ENCODE measurements at places on chromosomes 1 and 21.

DNA sequence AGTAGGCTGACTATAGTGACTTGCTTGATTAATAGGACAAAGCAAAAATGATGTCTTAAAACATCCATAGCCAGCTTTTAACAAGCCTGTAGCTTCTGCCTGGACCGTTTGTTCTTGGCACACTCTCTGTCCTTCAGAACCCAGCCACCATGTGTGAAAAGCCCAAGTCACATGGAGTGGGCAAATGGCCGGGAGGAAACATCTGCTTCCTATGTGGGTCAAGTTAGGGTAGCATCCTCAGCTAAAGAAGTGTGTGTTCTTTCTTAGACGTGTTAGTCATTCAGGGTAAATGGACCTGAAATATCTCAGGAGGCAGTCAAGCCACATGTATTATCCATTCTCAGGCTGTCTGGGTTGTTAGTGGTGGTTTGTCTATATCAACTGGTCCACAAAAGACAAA lies 23.4 kb downstream of the RD3 start:
- DNase-seq = no peak

- DNase-seq = no peak
Measured at GRCh38 chr1:236348071-236348470, 46.0 kb upstream of the EDARADD start.

GRCh38 chr1:155174324-155175280 lies 953 bp downstream of the TRIM46 start:
- DNase-seq = peak; percentile 85

DNA sequence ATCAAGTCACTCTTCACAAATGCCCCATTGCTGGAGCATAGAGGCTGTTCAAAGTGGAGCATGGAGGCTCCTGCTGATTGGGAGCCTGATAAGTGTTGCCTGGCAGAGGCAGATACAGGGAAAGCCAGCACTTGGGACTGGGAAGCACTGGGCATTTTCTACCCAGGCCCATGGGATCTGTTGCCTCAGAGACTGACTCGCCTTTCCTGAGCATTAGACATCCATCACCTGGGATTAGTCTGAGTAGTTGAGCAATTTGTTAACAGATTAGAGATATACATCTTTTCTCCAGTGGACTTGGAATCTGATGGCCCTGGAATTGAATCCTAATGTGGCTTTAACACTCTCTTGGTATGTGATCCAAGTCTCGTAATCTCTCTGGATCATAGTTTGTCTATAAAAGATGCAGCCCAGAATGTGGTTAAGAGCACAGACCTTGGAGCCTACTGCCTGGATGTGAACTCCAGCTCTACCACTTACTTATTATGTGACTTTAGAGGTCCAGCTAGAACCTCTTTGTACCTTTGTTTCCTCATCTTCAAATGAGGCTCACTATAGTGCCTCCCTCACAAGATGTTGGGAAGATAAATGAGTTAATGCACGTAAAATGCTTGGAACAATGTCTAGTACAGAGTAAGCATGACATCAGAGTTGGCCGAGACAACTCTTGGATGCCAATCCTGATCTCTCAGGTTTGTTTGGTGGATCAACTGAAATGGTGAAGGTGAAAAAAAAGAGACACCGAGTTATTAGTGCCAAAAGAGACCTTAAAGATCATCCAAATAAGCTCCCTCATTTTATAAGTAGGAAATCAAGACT lies 38.3 kb upstream of the NRDC start:
- no peak for DNase-seq

- no peak for DNase-seq
Measured at GRCh38 chr1:195948123-195948895, 659.9 kb downstream of the KCNT2 start.

- DNase-seq = no peak
Measured at GRCh38 chr1:13817906-13818305, 117.9 kb downstream of the PRDM2 start.

- peak; percentile 59 for DNase-seq
Measured at GRCh38 chr1:58874757-58875755, 91.2 kb upstream of the JUN start.

DNA sequence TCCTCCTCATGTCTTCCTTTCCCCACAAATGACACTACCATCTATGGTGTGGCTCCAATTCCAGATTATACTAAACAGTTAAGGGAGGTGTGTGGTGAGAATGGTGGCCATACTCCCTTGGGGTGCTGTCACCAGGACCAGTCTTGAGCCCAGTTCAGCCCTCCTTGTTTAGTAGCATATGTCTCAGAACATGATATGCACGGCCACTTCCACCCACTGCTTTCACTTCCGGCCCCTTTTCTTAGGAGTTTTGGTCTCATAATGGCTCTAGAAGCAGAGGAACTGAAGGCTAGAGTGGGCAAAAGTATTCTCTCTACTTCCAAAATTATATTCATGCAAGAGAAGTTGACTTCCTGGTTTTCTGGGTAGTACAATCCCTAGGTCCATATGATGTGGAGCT lies 45.3 kb upstream of the CACNA1E start:
- DNase-seq = no peak

DNA sequence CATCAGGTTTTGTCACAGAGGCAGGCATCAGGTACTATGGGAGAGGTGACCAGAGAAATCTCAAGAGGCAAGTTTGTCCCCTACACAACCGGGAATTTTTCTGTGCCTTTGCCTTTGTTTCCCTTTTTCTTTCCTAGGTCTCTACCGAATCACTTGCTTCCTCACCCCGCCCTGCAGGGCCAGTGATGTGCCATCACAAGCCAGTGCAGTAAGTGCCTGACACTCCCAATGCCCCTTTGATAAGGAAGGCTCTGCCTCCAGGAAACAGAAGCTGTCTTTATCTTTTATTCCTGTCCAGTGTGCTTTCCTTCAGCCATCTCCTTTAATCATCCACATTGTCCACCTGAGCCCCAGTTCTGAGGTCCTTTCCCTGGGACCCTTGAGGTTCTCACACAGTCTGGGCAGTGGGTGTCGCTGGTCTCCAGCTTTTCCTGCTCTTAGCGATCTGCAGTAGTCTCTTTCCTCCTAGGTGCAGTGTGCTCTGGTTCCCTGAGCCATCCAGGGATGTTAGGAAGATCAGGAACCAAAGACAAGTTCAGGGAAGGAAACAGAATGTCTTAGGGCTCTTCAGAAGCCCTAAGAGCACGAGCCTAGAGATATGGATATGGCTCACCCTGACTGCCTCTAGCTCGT lies 36.6 kb downstream of the GJA5 start:
- no peak for DNase-seq

- no peak for DNase-seq
Measured at GRCh38 chr1:178942285-178943198, 71.7 kb upstream of the ANGPTL1 start.

GRCh38 chr1:116938216-116938615 lies 28.5 kb downstream of the PTGFRN start:
- DNase-seq = no peak

GRCh38 chr1:247288341-247288740 lies 32.5 kb downstream of the VN1R5 start:
- no peak for DNase-seq

GRCh38 chr1:173405281-173405680 lies 71.9 kb upstream of the PRDX6 start:
- DNase-seq = no peak

DNA sequence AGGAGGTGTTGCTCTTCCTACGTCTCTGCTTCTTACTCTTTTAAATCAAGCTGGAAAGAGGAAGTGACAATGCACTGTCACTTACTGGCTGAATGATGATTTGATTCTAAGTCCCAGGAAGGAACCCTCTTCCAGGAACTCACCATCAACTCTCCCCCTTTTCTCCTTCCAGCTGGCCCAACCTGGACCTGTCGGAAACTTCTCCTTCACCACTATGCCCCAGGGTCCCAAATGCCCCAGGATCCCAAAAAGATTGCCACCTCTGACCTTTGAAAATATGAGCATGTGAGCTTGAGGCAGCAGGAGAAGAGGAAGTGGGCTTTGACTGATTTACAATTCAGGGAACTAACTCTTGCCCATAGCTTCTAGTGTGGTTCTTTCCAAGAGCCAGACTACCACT lies 5.3 kb upstream of the ADAMTS5 start:
- no peak for DNase-seq

DNA sequence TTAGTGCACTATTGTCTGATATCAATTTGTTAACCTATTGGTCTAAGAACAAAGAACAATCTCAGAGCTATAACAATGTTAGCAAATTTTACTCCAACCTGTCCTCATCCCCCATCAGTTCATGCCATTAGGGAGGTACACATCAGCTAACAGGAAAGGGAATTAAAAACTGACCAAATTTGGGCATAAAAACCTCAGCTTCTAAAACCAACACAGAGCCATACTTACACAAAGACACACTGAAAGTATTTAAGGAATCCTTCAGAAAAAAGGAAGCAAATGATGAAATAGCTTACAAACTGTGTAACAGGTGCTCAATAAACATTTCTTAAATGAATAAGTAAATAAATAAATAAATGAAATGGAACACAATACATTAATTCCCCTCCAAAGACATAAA lies 89.2 kb downstream of the TTLL7 start:
- DNase-seq = no peak

DNA sequence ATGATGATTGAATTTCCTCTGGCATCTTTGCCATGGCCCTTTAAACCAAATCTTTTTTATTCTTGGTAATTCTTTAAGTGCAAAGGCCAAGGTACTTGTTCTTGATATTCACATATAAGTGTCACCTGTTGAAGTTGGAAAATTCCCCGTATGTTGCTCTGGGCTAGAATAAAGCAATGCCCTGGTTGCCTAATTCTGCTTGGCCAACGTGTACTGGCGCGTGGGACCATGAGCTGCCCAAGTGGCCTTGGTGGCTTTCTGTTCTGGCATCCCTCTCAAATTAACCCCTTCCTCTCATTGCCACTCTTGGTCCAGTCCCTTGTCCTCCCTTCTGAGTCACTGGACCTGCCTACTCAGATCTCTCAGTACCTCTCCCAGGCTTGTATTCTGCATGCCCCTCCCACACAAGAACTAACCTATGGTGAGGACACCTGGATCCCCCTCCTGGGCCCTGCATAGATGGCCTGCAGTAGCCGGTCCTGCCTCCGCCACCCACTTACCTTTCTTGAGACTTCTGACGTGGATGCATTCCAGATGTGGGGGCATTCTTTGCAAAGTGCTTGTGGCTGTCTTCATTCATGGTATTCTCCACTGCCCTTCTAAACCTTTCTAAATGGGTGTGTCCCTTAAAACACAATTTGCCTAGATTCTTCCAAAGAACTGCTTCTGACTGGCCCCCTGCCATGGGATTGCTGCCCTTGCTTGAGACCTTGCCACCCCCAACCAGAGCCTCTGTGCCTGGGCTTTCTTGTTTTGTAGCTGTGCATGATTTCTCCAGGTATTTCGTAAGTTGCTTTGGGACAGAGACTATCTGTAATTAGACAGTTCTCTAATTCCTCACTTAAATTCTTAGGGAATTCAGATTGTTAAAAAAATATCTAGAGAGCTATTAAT lies 152.4 kb downstream of the GALNT2 start:
- no peak for DNase-seq

DNA sequence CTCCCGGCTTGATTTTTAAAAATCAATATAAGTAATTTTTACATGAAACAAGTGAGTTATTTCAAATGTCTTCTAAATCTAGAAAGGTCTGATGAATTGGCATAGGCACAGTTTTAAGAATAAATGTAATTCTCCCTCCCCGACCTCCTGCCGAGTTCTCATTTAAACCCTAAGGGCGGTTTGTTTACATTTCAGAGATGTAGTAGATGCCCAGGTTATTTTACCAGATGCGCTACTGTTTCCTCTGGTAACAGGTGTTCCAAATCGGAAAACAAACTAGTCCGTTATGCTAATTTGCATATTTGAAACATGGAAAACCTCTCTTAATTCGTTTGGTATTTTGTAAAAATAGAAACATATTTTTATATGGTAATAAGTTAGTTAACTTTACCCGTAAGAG lies 53.8 kb upstream of the CFAP126 start:
- DNase-seq = no peak

- DNase-seq = no peak
Measured at GRCh38 chr1:44113095-44113609, 5.5 kb upstream of the KLF17 start.

GRCh38 chr1:167412072-167412471 lies 106.3 kb downstream of the CD247 start:
- no peak for DNase-seq

DNA sequence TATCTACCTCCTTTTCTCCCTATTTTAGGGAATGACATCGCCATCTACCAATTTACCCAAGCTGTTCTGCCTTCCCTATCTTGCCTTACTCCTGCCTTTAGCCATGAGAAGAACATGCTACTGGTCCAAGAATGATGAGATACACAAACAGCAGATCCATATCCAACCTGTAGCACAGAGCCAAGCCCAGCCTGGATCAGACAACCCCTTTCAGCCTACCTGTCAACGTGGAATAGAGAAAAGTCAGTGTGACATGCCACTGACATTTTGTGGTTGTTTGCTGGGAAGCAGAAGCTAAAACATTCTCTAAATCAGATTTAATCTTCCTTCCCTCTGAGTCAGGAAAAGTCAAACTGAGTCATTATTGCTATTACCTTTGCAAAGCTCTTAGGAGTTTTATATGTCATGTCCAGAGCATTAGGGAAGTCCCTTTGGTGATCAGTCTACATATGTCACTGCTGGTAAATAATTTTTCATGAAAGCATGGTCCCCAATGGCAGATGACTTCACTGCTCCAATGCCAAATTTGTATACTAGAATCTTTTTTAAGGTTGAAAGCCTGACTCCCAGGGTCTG lies 143.1 kb downstream of the TPR start:
- DNase-seq = no peak

- DNase-seq = peak; percentile 49
Measured at GRCh38 chr1:157090196-157090647, 9.4 kb downstream of the ETV3L start.

GRCh38 chr1:153422450-153423068 lies 6.2 kb downstream of the S100A7A start:
- no peak for DNase-seq

DNA sequence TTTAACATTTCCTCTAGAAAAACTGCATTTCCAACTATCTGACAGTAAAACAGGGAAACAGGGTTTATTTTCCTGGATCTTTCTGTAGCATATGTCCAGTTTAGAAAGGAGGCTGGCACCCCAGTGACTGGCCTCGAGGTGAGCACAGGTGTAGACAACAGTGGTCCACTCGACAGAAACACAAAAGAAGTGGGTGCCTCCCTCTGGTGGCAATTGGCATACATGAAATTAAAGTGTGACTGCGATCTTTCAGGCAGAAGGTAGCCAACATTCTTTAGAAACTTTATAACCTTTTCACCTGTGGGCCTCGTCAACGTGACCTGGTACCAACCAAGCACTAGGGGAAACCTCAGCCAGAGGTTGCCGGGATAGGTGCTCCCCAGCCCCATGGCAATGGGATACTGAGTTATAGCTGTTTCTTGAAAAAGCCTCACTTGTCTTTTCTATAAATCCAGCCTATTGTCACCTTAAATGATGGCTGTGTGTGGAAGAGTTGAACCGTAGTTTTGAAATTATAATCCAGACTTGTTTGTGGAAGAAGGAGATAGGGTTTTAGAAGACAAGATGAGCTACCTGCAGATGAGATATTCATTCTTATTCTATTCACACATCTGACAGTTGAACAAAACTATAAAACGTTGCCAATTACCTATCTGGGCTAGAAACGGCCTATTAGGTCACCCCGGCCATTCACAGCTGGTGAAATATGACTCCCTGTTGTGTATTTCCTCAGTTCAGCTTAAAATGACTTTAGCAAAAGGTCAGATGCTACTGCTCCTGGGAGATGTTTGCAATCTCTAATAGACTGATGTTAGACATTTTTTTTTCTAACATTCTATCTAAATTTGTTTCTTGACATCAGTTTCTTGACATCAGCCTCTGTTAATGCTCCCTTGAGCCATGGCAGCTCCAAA lies 44.3 kb downstream of the PCP4 start:
- no peak for DNase-seq
